NCI-H187 (cell line): ENCODE measurements at places on chromosomes 5 and 9.

DNA sequence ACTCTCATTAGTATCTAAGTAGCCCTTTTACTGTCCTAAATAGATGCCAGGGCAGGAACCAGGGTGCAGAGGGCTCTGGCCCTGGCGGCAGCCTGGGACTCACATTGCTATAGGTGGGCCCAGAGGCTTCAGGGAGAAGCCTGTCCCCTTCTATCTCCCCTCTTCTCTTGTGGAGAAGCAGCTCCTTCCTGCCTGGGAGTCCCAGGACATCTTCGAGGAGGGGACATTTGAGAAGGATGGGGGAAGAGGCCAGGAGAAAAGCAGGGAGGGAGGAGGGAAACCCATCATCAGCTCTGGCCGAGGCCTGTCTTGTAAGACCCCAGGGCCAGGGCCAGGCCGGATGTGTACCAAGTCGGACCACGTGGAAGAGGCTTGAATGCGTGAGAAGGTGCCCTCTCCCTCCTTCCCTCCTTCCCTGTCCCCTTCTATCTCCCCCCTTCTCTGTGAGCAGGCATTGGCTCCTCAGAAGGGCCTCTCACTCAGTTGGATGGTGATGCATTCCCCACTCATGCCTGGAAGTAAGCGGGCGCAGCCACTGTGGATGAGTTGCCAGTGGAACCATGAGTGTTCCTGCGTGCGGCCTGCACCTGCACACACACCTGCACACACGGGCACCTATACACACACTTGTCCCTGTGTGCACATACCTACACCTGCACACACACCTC lies 20.7 kb upstream of the LPCAT1 start:
- no peak for DNase-seq

DNA sequence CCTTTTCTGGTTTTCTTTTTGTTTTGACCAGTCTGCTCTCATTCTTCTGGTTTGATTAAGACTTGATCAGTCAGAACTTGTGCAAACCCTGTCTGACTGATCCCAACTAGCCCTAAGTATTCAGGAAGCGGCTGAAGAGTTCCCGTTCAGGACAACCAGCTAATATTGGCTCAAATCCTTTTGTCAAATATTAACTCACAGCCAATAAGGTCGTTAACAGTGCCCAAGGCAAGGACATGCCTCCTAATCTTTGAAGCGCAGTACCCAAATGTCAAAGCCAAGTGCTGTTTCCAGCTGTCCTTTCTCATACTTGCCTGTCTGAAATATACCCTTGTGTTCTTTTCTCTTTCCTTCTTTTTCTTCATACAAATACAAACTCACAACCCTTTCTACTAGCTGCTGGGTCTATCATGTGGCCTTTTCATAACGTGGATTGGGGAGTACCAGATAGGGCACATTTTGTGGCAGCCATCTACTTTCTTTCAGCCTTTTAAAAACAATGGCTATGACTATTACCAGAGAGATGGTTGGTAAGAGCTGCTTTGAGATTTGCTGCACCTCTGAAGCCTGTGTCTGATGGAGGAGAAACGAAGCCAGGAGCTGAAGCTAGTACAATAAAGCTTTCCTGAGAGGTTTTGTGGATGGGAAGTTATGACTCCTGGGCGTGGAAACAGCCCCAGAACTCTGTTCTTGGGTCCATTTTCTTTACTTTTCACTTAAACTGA lies 266.4 kb upstream of the ZNF608 start:
- DNase-seq: no peak

- DNase-seq: no peak
Observed at GRCh38 chr5:167528651-167529050, 762.8 kb upstream of the WWC1 start.

DNA sequence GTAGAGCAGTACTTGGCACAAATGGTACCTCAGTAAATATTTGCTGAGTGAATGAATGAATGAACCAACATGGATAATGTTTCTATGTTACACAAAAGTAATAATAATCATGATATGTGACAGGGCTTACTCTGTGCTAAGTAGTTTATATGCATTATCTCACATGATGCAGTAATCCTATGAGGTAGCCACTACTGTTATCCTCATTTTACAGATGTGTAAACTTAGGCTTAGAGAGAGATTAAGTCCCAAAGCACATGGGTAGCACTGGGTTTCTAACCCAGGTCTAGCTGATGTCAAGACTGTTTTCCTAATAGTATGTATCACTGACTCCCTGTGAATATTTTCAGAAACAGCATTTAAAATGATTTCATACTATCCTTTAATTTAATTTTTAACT lies 44.1 kb upstream of the VDAC1 start:
- no peak for DNase-seq

DNA sequence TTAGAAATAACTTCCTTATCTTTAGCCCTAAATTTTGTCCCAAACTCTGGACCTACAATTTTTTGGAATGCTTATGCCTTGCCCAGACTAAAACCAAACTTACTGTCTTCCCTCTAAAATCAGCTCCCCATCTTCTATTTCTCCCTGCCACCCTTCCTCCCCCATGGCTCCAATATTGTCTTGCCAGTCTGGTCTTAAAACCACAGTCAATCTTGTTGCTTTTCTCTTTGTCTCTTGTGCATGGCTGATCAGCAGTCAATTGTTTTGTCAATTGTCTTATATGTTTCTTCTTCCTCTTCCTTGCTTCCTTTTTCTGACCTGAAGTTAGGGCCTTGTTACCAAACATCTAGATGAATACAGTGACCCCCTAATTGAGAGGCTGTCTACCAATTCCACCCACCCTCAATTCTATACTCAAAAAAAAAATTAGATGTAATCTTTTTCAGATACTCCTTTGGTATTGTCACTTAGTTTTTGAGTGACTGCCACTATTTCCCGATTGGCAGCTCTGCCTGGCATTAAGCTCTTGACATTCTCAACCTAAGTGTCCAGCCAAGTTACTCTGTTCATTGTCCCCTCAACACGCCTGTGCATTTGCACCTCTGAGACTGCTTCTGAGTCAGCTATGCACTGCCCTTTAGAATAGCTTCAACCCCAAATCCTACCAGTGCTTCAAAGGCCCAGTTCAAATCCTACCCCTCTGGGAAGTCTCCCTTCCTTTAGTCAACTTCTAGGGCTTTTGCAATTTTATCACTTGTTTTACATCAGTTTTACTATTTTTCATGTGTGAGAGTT lies 2.5 kb downstream of the PDCD1LG2 start:
- no peak for DNase-seq

DNA sequence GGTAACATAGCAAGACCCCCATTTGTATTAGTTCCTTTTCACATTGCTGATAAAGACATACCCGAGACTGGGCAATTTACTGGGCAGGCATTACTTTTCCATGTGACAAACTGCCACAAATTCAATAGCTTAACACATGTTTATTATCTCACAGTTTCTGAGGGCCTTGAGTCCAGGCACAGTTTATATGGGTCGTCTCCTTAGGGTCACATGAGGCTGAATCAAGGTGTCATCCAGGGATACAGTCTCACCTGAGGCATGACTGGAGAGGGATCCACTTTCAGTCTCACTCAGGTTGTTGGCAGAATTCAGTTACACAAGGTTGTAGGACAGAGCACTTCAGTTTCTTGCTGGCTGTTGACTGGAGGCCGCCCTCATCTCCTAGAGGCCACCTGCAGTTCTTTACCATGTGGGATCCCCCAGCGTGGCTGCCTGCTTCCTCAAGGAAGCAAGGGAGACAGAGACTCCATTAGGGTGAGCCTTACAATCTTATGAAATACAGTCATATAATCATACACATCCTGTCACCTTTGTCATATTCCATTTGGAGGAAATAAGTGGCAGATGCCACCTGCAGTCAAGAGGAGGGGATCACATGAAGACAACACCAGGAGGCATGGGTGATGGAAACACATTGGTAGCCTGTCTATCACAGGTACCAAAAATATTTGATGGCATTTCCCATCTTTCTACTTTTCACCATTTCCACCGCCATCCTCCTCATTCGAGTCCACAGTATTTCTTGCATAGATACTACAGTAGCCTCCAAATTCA lies 15.1 kb upstream of the ERAP1 start:
- no peak for DNase-seq

DNA sequence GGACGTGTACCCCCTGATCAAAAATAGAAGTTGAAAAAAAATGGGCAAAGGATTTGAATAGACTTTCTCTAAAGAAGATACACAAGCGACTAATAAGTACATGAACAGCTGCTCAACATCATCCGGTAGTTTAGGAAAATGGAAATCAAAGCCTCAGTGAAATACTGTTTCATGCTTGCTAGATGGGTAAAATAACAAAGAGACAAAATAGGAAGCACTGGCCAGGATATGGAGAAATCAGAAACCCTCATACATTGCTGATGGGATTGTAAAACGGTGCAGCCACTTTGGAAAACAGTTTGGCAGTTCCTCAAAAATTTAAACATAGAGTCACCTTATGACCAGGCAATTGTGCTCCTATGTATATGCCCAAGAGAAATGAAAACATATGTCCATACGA lies 65.0 kb upstream of the SUB1 start:
- no peak for DNase-seq

DNA sequence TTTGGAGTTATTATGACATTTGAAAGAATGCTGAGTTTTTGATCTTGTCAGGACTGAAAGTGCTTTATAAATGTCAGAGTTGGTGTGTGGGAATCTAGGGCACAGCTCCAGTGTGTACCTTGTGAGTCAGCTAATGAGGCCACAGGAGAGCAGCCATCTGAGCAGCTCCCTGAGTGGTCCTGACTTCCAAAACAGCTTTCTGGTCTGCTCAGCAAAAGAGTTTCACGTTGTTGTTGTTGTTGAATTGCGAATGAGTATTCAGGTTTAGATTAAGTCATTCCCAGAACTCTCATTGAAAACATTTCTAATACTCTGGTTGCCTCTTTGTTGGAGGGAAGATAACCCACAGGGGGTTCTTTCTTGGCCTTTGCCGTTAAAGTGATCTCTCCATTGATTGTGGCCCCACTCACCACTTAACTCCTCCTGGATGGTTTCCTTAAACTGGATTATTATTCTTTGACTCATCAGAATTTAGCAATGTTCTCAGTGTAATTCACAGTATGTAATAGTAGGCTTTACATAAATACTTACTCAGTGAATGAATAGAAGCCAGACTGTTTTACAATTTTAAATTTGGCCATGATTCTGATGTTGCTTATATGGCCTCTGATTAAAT lies 125.1 kb upstream of the SGCD start:
- no peak for DNase-seq

GRCh38 chr5:38666668-38667498 lies 110.4 kb upstream of the LIFR start:
- no peak for DNase-seq

GRCh38 chr9:8261737-8262136 lies 462.2 kb upstream of the DMAC1 start:
- DNase-seq: no peak

DNA sequence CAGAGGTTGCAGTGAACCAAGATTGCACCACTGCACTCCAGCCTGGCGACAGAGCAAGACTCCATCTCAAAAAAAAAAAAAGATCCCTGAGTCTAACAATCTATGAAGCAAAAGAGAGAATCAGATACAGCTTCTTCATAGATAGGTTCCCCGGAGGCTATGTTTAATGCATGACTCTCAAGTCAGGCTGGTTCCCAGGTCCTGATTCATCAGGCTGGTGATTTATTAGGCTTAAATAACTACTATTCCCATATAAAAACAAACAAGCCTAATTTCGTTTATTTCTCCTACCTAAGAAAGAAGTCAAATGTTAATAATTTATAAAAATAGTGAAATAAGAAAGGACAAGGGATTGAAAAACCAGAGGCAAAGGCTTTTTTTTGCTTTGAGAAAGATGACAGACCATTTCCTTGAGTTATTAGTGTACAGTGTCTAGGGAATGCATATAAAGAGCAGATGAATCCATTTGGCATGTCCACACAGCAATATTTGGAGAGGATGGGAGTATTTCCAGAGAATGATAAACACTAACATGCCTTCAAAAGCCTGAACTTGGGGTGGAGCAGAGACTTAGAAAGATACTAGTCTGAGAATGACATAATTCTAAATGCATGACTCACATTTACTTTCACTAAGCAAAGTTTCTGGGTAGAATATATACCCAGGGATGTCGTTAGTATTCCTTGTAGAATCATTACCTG lies 115.3 kb downstream of the NREP start:
- DNase-seq: no peak

GRCh38 chr5:16525651-16526050 lies 60.1 kb upstream of the ZNF622 start:
- no peak for DNase-seq

GRCh38 chr5:57488215-57488955 lies 5.8 kb upstream of the ACTBL2 start:
- DNase-seq: no peak

GRCh38 chr9:74275872-74276508 lies 221.1 kb upstream of the RORB start:
- DNase-seq: no peak

GRCh38 chr5:2780421-2781171 lies 29.1 kb upstream of the IRX2 start:
- DNase-seq: no peak

DNA sequence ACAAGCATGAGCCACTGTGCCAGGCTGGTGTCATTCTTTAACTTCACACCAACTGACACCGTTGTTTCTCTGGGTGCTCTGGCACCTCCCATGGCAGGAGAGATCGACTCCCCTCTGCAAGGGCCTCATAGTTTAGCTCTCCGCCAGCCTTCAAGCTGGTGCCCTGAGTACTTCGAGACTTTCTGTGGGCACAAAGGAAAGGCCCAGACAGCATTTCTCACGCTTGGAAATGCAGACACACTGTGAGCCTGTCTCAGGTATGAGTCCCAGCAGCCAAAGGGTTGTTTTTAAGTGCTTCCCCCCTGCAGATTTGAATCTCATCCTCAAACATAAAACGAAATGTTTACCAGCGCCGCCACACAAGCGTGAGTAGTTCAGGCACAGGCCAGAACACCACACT lies 11.1 kb upstream of the TCF7 start:
- no peak for DNase-seq

- no peak for DNase-seq
Observed at GRCh38 chr9:125603478-125604021, 103.5 kb downstream of the MAPKAP1 start.

DNA sequence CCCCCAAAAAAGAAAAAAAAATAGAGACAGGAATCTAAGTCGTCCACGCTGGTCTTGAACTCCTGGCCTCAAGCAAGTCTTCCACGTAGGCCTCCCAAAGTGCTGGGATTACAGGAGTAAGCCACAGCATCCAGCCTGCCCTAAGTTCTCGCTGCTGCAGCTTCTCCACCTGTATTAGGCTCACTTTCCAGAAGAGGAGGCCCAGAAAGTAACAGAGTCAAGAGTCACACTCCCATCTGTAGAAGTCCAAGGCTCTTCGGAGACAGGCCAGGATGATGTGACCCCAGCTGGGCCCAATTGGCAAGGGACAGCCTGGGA lies 1.8 kb downstream of the EEIG1 start:
- no peak for DNase-seq
